Activated T-cell treated with anti-CD3 and anti-CD28 coated beads, Interleukin-2, amount 50 U/mL, for 72 hours (primary cell): ENCODE measurements at places on chromosomes 4 and X. TPM values are rescaled to one million over a fixed set of nuclear protein-coding genes. Genes with fewer than 3 reads are reported as not detected.

DNA sequence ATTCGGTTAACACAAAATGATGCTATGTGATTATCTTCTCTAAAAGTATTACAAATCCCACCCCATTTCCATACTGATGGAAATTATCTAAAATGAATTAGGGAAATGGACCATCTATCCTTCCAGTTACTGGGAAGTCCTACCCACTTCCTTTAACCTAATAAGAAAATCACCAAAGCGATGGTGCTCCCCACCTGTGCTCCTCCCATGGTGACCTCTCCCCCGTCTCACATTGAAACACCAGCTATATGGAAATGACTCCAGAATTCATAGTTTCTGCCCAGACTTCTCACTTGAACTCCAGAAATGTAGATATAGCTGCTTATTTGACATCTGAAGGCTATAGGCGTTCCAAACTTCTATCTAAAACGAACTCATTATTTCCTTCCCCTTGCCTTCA, 48.5 kb downstream of the CCKAR start:
- H3K27ac ChIP-seq: no peak overlapping the region
- no peaks in the 10 kb centered on the region for H3K36me3 ChIP-seq
- H3K27me3 ChIP-seq: peaks cover 19% of the 10 kb centered on the region

DNA sequence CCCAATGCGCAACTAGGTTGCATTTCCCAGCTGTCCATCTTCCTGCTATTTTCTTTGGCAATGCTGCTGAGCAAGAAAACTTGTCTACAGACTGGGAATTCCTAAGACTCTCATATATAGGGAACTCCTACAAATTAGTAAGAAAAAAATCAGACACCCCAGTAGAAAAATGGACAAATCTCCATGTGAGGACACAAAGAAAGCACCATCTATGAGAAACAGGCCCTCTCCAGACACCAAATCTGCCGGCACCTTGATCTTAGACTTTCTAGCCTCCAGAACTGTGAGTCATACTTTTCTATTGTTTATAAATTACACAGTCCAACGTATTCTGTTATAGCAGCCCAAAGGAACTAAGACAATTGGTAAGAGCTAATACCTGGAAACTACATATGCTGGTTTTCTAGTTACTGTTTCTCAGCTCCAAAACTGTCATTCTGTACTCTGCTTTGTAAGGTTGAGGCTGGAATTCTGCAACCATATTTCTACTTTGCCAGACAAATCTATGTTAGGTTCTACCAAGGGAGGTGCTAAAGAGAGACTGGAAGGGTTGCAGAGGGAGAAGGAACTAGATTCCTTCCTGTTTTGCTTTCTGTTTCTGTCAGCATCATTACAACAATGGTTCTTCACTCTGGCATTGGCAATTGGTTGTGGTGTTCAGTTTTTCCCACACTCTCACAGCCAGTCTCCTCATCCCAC, 35.7 kb upstream of the FAM241A start:
- H3K4me1 ChIP-seq: peaks cover 8% of the 10 kb centered on the region
- no peak overlapping the region for H3K4me3 ChIP-seq
- no peaks in the 10 kb centered on the region for H3K27me3 ChIP-seq
- no peak overlapping the region for H3K27ac ChIP-seq
- no peak for DNase-seq

Gene SLAIN2
- 43.4 TPM for total RNA-seq

GRCh38 chr4:15003891-15004738, 1.8 kb downstream of the CPEB2 start:
- peak overlapping the region; percentile 88 for H3K4me3 ChIP-seq
- H3K27ac ChIP-seq: no peak overlapping the region
- H3K27me3 ChIP-seq: no peaks in the 10 kb centered on the region
- H3K4me1 ChIP-seq: peaks cover 31% of the 10 kb centered on the region
- peak; percentile 59 for DNase-seq
- H3K36me3 ChIP-seq: peaks cover 6% of the 10 kb centered on the region

- H3K27ac ChIP-seq: no peak overlapping the region
- H3K4me3 ChIP-seq: no peak overlapping the region
- no peak for DNase-seq
- H3K27me3 ChIP-seq: no peaks in the 10 kb centered on the region
- H3K4me1 ChIP-seq: no peaks in the 10 kb centered on the region
Observed at GRCh38 chr4:186240848-186241491, 13.7 kb downstream of the KLKB1 start.

Gene NRK
- not detected for total RNA-seq
